GM13977 (cell line): ENCODE measurements at places on chromosomes 13 and 19.

DNA sequence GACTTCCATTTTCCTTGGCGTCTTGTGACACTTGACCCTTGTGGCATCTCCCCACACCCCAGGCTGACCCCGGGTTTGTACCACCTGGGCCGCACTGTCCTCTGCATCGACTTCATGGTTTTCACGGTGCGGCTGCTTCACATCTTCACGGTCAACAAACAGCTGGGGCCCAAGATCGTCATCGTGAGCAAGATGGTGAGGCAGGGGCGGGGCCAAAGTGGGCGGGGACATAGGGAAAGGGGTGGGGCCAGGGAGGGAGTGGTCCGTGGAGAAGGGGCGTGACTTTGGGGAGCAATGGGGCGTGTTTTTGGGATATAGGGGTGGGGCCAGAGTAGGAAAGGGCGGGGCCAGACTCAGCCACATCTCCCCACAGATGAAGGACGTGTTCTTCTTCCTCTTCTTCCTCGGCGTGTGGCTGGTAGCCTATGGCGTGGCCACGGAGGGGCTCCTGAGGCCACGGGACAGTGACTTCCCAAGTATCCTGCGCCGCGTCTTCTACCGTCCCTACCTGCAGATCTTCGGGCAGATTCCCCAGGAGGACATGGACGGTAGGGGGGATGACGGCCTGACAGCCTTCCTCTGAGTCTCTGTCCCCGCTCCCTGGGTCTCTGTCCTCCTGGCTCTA is 42.8 kb downstream of the TRPM4 start:
- DNase-seq, result no peak

DNA sequence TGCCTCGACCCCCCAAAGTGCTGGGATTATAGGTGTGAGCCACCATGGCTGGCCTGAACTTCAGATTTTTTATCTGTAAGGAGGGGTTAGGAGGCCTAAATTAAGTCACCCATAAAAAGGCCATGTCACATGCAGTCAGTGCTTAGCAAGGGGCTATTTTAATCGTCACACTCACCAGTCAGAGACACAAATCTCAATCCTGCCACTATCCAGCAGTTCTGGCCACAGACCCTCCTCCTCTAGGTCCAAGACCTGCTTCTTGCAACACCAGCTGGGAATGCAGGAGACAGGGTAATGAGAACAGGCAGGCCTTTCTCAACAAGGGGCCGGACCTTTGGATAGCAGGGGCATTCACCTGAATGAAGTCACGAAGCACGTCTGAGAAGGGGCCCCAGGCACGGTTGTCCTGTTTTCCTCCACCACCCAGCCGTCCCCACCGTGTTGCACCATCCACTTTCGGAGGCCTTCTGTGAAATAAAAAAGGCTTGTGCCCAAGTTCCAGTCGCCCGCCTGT is 1.4 kb downstream of the FBXO27 start:
- peak; percentile 36 for DNase-seq

- DNase-seq, result no peak
Observed at GRCh38 chr13:39281539-39282150, 243.4 kb downstream of the NHLRC3 start.

GRCh38 chr19:13057744-13058143 is 44.9 kb downstream of the LYL1 start:
- DNase-seq, result no peak

GRCh38 chr13:22960827-22961226 is 220.0 kb upstream of the SGCG start:
- DNase-seq, result peak; percentile 4

DNA sequence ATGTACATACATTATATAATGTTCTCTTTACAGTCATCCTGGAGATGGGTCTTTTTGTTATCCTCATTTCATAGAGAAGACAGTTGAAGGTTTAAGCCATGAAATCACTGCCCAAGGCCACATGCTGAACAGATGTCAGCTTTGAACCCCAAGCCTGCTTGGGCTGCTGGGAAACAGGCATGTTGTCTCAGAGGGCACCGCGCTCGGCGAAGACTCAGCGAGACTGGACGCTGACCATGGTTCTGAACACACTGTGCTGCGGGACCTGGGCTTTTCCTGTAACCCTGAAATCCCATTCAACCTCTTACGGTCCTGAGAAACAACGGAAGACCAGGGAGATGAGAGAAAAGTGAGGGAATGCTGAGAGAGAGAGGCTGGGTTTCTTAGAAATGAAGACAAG is 27.3 kb downstream of the LRFN3 start:
- no peak for DNase-seq

GRCh38 chr13:33274264-33274663 is 11.3 kb downstream of the STARD13 start:
- no peak for DNase-seq

- DNase-seq, result no peak
Observed at GRCh38 chr13:35796623-35797022, 320.1 kb upstream of the MAB21L1 start.

DNA sequence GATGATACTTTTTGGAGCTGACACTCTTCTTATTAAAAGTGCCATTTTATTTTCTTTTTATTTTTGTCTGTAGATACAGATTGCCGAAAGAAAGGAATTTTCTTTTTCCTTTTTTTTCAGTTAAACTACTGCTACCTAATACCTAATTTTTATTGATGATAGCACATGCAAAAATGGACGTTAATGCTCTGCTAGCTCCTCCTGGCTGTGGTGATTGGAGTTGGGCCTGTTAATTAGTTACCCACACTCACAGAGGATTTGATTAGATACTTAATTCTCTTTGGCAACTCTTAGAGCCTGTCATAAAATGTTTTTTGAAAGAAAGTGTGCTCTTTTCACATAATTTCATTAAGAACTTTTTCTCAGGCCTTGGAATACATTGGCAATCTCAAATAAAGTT is 366.8 kb downstream of the DCT start:
- no peak for DNase-seq

GRCh38 chr19:33745297-33745696 is 51.4 kb upstream of the KCTD15 start:
- no peak for DNase-seq

GRCh38 chr13:43388282-43389034 is 365.1 kb downstream of the DNAJC15 start:
- DNase-seq, result no peak

GRCh38 chr19:3565139-3565538 is 7.6 kb upstream of the HMG20B start:
- no peak for DNase-seq

GRCh38 chr19:29131456-29131855 is 81.5 kb downstream of the UQCRFS1 start:
- DNase-seq, result no peak

GRCh38 chr19:17767559-17767958 is 16.3 kb downstream of the FCHO1 start:
- no peak for DNase-seq

- DNase-seq, result no peak
Observed at GRCh38 chr19:17136021-17136420, 60.4 kb downstream of the MYO9B start.

GRCh38 chr19:39946532-39946931 is 12.1 kb upstream of the FCGBP start:
- no peak for DNase-seq

DNA sequence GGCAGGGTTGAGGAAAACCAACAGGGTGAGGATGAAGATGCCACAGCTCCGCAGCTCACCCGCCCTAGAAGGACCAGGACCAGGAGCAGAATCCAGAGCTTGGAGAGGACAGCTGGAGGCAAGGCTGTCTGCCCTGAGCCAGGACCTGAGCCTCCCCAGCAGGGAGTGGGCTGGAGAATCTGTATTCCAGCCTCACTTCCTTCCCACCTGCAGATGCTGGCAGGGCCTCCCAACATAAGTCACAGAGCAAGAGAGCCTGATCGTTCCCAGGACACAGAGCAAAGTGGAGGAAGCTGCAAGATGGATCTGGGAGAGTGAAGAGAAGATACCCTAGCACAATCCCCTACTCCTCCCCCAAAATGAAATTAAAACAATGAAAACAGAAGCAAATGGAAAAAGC is 61.7 kb upstream of the WASF3 start:
- DNase-seq, result no peak

DNA sequence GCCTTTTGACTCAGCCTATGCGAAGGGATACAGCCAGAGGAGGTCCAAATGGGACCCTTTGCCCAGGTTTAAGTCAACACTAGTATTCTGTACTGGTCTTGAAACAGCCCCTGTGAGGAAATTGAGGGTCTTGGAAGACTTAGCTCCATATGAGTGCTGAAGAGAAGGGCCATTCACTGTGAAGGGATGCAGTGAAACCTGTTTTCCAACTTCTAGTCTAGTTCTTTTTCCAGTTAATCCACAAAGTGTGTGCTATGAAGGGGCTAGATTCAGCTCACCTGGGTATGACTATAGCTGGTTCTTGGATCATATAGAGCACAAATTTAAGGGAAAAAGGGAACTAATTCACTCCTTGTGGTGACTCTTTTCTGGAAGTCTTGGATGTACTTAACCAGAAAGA is 4.0 kb downstream of the ZBTB32 start:
- DNase-seq, result no peak
